ENCODE measurements at places on chromosomes 12 and 14. TPM values are rescaled to one million over a fixed set of nuclear protein-coding genes. Genes with fewer than 3 reads are reported as not detected.

The CCNB1IP1 gene
- 51.2 TPM for total RNA-seq

The SAMD15 gene
- total RNA-seq = 2.2 TPM

The CAPZA3 gene
- not detected for total RNA-seq

The LRFN5 gene
- 25.5 TPM for total RNA-seq

The ACOT2 gene
- 30.1 TPM for total RNA-seq

The CCDC177 gene
- total RNA-seq = under 0.01 TPM

The METTL17 gene
- 75.1 TPM for total RNA-seq

The SIRT4 gene
- total RNA-seq = 2.4 TPM

The ARF6 gene
- total RNA-seq = 59.4 TPM

The RNASE2 gene
- not detected for total RNA-seq

The KRT8 gene
- total RNA-seq = 9.7 TPM

The GYS2 gene
- total RNA-seq = not detected

The TAS2R14 gene
- total RNA-seq = 2.9 TPM

The SERPINA9 gene
- not detected for total RNA-seq

The TTC7B gene
- 40.9 TPM for total RNA-seq

The CCDC175 gene
- not detected for total RNA-seq

The TRIAP1 gene
- total RNA-seq = 20.4 TPM

The TAS2R7 gene
- not detected for total RNA-seq

The SPPL3 gene
- 6.4 TPM for total RNA-seq

The HOXC10 gene
- not detected for total RNA-seq

The NID2 gene
- 133 TPM for total RNA-seq

The AKAP3 gene
- 1.1 TPM for total RNA-seq

The KLRC2 gene
- not detected for total RNA-seq

The ESPL1 gene
- 4.2 TPM for total RNA-seq

The DYNLL1 gene
- 322 TPM for total RNA-seq

The RILPL2 gene
- total RNA-seq = 3.5 TPM

The ASCL1 gene
- not detected for total RNA-seq

The CIDEB gene
- total RNA-seq = 2.9 TPM

The GPR132 gene
- 0.25 TPM for total RNA-seq

The SPX gene
- total RNA-seq = 0.77 TPM

The ZNF641 gene
- total RNA-seq = 12.4 TPM

The TAS2R9 gene
- total RNA-seq = not detected

The NR1H4 gene
- total RNA-seq = not detected

The USP44 gene
- 3.4 TPM for total RNA-seq

The ZFHX2 gene
- total RNA-seq = 0.62 TPM

The OR6J1 gene
- total RNA-seq = not detected

The MEG3 gene
- total RNA-seq = 81.9 TPM

The HSPA2 gene
- 5.8 TPM for total RNA-seq

The DAO gene
- total RNA-seq = not detected

The INHBC gene
- total RNA-seq = not detected

The SPIC gene
- not detected for total RNA-seq

The ZNF891 gene
- total RNA-seq = 1.00 TPM

The KRT76 gene
- not detected for total RNA-seq

The INSM2 gene
- not detected for total RNA-seq

The RHOF gene
- 10.8 TPM for total RNA-seq

The RCOR1 gene
- total RNA-seq = 12.2 TPM

The OR6C2 gene
- total RNA-seq = not detected

The PSMB5 gene
- total RNA-seq = 189 TPM

The FAM90A1 gene
- total RNA-seq = 0.11 TPM

The TNFAIP2 gene
- 29.4 TPM for total RNA-seq

The PPP1R1A gene
- not detected for total RNA-seq

The TMPRSS12 gene
- total RNA-seq = not detected

The ZDHHC17 gene
- total RNA-seq = 84.4 TPM

The CHD8 gene
- 57.3 TPM for total RNA-seq

The B4GALNT1 gene
- total RNA-seq = 4.0 TPM

The GRIP1 gene
- 3.5 TPM for total RNA-seq

The PLA2G1B gene
- not detected for total RNA-seq
